Activated CD8-positive, alpha-beta T cell treated with anti-CD3 and anti-CD28 coated beads, Interleukin-2, amount 10 ng/mL, durations not matched to agents 7 days and 5 days (primary cell): ENCODE measurements at places on chromosomes 4 and X. TPM values are rescaled to one million over a fixed set of nuclear protein-coding genes. Genes with fewer than 3 reads are reported as not detected.

SSX1 gene
- total RNA-seq, result not detected

DUX4 gene
- not detected for total RNA-seq

NXF2 gene
- total RNA-seq, result not detected

ARMCX2 gene
- total RNA-seq, result 4.4 TPM

STARD8 gene
- total RNA-seq, result 0.55 TPM

CXCL11 gene
- not detected for total RNA-seq

CT45A5 gene
- not detected for total RNA-seq

TCEAL7 gene
- not detected for total RNA-seq

KIAA1210 gene
- total RNA-seq, result not detected
